Cardiac septum (tissue), 1 donor: ENCODE measurements at places on chromosomes 3 and 15. TPM values are rescaled to one million over a fixed set of nuclear protein-coding genes. Genes with fewer than 3 reads are reported as not detected.

DNA sequence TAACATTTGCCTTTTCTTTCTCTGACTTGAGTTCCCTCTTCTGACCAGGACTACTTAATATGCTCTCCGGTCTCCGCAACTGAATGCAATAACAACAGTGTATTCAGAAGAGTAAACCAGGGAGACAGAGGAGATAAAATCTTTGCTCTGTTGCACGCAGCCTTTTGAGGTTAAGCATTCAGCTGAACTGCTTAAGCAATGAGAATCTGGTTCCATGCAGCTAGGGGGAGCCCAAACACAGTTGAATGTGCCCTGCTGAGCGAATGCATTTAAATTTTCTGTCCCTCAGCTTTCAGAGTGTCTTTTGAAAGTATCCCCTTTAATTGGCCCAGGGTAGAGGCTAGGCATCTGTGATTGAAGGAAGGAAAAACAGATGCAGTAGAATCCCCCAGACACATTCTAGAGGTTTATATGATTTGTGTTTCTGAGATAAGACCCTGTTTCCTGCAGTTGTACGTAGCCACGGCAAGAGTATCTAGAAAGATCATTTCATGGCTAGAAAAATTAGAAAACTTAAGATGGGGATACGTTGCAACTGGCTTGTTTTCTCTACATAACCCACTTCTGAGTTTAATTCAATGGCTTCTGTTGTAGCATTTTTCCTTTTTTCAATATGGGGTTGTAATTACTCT, 309.6 kb downstream of the TUSC7 start:
- DNase-seq, result no peak

- no peak for DNase-seq
Measured at GRCh38 chr3:185737740-185738680, 86.8 kb downstream of the IGF2BP2 start.

- DNase-seq, result no peak
Measured at GRCh38 chr15:98322581-98322980, 325.8 kb upstream of the IGF1R start.

- no peak for DNase-seq
Measured at GRCh38 chr3:57544181-57545125, at the start of gene DNAH12. DNAH12 (minus strand) TSS chr3:57544344; CDS start chr3:57542870, 1,474 bp downstream.

DNA sequence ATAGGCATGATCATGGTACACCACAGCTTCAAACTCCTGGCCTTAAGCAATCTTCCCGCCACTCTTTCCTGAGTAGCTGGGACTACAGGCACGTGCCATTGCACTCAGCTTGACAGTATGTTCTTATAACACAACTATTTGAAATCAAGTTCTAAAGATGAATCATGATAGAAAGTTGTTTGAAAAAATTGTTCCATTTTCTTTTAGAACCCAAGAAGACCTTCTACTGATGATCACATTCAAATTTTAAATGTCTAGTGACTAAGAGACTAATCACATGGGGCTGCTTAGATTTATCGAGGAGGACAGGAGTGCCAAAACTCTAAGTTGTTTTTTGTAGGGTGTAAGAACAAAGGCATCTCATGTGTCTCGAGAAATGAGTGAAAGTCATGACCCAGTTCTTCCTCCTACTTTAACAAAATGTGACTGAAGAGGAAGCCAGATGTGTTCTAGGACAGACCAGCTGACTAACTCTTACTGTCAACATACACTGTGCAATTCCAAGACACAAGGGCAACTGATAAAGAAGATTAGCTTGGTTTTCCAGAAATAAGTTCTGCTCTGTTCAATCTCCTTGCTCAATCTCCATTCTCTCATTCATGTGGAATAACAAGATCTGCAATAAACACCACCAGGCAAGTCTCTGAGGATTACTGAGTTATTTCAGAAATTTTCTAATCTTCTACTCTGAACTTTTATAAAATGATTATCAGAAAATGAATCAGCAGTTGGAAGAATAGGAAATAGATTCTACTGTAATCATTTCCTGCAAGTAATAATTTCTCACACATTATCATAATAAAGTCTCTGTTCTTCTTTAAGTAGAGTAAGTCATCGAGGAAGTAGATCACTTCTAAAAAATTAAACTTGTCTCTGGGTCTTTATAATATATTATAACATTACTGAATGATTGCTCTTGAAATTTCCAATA, 122.6 kb upstream of the CCNL1 start:
- no peak for DNase-seq

GRCh38 chr15:100193277-100193860, 148.4 kb downstream of the ADAMTS17 start:
- DNase-seq, result no peak

DNA sequence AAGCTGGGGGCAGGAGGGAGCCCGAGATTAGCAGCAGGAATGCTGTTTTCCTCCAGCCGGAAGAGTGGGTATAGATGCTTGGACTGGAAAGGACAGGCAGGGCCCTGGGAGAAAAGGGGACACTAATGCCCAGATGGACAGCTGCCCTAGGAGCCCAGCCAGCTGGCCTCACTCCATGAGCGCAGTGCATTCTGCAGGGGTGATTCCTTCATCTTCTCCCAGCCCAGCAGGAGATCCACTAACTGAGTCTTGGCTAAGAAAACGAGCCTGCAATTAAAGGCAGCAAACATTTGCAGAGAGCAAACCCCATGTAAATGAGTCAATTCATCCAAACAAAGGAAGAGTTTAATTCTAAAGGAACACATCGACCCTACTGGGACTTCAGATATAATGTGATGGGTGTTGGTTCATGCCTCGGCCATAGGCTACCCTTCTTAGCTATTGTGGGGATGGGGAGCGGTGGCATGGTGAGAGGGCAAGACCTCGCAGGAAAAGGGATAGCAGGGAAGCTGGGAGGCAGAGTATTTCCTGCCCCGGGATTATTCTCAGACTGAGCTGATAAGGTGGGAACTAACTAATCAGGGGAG, 13.3 kb upstream of the MINAR1 start:
- DNase-seq, result no peak

DNA sequence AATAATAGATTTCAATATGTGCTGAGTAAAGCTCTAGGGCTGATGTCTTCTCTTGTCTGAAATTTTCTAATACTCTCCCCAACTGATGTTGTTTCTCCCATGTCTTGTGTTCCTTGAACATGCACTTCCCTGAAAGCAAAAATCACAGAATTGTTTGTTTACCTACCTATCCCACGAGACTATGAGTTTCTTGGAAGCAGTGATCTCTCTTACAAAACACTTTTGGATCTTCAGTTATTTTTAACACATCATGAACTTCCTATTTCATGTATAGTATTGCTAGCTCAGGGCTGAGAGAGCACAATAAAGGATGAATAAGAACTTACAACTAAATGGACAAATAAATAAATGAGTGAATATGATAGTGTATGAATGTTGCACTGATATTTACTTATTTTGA, 365.0 kb downstream of the ROBO2 start:
- no peak for DNase-seq

The BUB1B gene
- total RNA-seq, result 0.43 TPM

The ADGRG7 gene
- 0.13 TPM for total RNA-seq

The C3orf70 gene
- total RNA-seq, result 2.2 TPM

The MYLK gene
- total RNA-seq, result 17.8 TPM

The AVEN gene
- 14.4 TPM for total RNA-seq

The DNASE1L3 gene
- total RNA-seq, result 0.67 TPM

The TRIM69 gene
- total RNA-seq, result 70.7 TPM
